LNCaP clone FGC (cell line): ENCODE measurements at places on chromosomes 1 and 21.

DNA sequence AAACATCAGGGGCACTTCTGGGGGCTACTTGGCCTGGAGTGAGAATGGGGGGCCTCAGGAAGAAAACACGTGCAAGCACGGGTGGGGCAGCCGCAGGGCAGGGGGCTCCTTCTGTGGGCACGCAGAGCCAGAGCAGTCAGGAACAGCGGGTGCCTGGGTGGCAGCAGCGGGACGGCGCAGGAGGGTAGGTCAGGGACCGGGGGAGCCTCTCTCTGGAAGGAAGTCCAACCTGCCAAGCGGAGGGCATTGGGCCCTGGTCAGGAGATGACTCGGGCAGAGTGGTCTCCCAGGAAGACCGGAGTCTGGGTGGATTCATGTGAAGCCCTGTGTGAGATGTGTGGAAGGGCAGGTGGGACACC lies 27.1 kb downstream of the CTNNBIP1 start:
- DNase-seq, result no peak

GRCh38 chr1:241007668-241008067 lies 349.3 kb downstream of the RGS7 start:
- DNase-seq, result no peak

DNA sequence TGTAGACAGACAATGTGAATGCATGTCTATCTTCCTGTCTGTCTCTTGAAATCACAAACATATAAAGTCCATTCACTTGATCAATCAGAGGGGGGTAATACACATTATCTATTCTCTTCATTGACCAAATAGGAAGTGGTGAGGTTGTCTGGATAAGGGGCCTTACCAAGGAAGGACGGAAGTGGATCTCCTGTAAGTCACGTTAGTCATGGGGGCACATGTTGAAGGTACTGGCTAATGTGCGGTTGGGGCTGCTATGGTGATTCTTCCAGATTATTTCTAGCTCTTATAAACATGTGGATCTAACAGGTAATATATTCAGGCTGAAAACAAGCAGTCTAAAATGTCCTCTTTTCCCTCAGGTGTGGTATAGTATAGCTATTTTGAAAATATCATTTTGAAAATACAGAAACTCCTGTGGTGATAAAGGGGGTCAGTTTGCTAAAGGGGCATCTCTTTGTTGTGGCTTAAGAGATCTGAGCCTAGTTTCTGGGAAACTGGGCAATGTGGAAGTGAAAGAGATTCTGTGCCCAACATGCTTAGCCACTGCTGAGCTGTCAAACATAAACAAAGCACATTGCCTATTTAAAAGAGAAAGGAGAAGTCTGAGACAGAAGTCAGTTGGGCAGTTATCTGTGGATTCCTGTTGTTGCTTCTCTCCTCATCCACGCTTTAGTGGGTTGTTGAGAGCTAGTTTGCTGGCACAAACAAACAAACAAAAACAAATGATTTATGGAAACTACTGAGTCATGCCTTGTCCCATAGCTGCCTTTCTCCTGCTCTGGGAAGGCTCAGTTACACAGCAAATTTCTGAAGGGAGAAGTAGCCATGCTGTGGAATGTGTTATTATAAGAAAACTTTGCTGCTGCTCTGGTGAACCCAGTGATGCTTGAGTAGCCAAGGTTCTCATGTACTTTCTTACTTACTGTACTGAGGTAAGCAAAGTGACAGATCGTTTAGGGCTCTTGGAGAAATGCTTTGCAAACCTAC lies 166.9 kb downstream of the HLX start:
- no peak for DNase-seq

GRCh38 chr1:227547310-227548118 lies 15.8 kb upstream of the ZNF678 start:
- DNase-seq, result no peak

GRCh38 chr1:151024540-151025146 lies 11.7 kb upstream of the BNIPL start:
- DNase-seq, result no peak

GRCh38 chr1:226466296-226466695 lies 58.4 kb upstream of the PARP1 start:
- no peak for DNase-seq

DNA sequence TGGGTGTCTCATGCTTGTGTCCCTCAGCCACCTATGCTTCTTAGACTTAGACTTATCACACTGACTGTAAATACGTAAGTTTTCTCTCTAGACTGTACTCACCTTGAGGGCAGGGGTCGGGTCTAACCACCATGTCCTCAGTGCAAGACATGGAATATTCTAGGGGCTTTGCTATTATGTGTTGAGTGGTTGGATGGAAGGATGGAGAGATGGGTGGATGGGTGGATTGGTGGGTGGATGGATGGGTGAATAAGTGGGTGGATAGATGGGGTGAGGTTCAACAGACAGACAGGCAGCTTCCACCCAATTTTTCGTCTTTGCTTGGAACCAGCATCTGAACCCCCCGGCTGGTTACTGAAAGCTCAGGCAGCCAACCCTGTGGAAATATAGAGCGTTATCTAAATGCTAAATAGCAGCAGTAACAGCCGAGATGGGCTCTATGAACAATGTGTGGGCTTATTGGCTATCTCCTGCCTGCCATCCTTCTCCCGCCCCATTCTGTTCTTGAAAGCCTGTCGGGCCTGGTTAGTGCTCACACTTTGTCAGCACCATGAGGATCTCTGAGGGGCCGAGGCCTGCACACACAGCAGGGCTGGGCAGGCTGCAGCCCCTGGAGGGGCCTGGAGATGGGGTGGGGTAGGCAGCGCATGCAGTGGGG lies 130.7 kb downstream of the ACTL8 start:
- DNase-seq, result no peak

DNA sequence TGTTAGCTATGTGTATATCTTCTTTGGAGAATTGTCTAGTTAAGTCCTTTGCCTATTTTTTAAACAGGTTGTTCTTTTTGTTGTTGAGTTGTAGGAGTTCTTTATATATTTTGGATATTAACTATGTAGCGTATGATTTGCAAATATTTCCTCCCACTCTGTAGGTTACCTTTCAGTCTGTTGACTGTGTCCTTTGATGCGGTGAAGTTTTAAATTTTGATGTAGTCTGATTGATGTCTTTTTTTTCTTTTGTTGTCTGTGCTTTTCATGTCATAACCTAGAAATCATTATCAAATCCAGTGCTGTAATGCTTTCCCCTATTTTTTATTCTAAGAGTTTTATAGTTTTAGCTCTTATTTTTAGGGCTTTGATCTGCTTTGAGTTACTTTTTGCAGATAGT lies 8.7 kb upstream of the KISS1 start:
- no peak for DNase-seq

DNA sequence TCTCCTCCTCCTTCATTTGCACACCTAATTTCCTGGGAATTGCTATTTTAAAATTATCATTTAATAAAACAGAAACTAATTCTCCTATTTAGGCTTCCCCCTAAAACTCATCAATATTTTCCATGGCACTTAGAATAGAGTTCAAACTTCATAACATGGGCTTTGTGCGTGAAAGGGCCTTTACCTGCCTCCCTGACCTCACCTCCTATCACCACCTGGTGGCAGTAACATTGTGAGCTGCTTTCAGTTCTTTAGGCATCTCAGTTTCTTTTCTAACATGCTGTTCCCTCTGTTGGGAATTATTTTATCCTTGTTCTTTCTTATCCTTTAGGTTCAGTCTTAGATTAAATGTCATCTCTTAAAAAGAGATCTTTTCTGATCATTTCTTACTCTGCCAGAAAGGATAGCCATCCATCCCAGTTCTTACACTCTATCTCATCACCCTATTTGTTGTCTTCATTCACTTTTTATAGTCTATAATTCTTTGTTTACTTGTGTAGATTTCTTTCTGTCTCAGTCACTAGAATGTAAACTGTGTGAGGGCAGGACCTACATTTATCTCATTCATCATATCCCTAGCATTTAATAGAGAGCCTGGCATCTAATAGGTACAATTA lies 133.8 kb upstream of the KIAA1614 start:
- no peak for DNase-seq

- DNase-seq, result peak; percentile 21
These were observed 176.7 kb downstream of the OLFM3 start for GRCh38 chr1:101820071-101820470.

DNA sequence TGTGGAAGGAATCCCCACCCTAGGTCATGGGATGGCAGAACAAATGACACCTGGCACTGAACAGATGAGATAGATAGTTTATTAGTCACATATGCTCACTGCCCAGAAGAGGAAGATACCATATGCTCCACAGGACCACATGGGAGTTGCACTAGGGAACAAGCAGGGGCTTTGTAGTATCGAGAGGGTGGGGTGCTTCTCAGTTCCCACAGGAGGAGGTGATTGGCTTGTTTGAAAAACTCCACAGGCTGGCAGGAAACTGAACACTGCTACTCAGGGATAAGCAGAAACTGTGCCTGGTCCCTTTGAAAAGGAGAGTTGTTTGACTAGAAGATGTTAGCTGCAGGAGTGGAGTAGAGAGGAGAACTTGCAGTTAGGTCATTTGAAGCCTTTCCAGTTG lies 31.9 kb upstream of the RXRG start:
- no peak for DNase-seq

- no peak for DNase-seq
These were observed 167.3 kb downstream of the PBX1 start for GRCh38 chr1:164726235-164726634.

DNA sequence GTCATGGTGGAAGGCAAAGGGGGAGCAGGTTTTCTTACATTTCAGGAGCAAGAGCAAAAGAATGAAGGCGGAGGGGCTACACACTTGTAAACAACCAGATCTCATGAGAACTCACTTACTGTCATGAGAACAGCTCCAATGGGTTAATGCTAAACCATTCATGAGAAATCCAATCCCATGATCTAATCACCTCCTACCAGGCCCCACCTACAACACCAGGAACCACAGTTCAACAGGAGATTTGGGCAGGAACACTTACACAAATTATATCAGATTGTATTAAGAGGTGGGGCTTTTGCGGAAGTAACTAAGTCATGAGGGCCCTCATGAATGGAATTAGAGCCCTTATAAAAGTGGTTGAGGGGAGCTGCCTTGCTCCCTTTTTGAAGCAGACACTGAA lies 48.9 kb upstream of the SAMSN1 start:
- DNase-seq, result no peak

DNA sequence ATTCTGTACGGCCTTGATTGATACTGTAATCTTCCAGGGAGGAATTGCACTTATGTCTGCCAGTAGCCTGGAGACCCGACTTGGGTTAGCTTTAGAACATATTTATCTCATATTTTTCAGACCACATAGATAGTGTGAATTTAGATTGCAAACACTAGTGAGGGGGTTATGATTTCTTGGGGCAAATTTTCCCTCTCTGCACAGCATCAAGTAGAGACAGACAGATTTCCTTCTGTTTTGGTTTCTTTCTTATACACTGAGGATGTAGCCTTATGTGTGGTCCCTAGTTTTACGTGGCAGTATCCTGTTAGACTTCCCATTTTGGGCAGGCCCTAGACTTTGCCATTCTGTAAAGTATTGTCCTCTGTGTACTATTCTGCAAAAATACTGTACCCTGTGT lies 29.0 kb downstream of the SOAT1 start:
- no peak for DNase-seq

- no peak for DNase-seq
These were observed 40.4 kb downstream of the KIAA0040 start for GRCh38 chr1:175152006-175152652.

GRCh38 chr21:27776925-27777553 lies 810.2 kb upstream of the ADAMTS5 start:
- DNase-seq, result no peak

DNA sequence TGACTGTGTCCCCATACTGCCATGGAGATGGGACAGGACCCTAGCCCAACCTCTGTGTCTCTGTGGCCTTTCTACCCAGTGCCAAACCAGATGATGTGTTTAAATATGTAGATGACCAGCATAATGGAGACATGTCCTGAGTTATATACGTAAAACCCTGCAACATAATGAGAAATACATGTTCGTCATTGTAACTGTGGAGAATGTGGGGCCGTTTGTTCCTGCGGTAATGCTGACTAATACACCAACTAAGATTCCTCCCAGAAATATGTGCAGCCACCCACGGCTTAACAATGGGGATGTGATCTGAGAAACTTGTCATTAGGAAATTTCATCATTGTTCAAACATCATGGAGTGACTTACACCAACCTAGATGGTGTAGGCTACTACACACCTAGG lies 71.7 kb upstream of the SIM2 start:
- no peak for DNase-seq

DNA sequence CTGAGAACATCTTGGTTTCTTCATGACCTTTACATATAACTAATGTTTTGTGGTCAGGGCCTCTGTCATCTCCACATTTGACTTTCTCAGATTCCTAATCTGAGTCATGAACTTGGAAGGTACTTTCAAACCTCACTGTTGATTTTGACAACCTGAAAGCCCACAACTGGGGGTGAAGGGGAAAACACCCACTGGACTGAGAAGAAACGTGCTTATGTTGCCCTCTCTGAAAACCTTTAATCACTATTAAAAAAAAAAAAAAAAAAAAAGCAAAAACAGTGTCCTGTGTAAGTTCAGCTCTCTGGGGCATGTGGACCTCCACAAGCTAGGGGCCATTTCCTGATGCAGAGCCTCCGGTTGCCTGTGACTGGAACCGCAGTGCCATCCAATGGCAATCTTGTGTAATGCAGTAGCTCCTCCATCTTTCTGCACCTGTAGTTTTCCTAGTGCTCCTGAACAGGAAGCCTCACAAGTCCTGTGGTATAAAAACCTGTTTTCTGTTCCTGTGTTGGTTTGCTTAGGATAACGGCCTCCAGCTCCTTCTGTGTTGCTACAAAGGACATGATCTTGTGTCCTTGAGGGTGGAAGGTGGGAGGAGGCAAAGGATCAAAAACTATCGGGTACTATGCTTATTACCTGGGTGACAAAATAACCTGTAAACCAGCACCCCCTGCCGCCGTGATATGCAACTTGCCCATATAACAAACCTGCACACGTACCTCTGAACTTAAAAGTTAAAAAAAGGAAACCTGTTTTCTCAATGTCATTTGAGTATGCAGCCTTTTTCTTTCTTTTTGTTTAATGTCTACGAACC lies 124.5 kb downstream of the ZNF648 start:
- peak; percentile 52 for DNase-seq

- DNase-seq, result no peak
These were observed 22.0 kb downstream of the KIAA0319L start for GRCh38 chr1:35535243-35535642.

DNA sequence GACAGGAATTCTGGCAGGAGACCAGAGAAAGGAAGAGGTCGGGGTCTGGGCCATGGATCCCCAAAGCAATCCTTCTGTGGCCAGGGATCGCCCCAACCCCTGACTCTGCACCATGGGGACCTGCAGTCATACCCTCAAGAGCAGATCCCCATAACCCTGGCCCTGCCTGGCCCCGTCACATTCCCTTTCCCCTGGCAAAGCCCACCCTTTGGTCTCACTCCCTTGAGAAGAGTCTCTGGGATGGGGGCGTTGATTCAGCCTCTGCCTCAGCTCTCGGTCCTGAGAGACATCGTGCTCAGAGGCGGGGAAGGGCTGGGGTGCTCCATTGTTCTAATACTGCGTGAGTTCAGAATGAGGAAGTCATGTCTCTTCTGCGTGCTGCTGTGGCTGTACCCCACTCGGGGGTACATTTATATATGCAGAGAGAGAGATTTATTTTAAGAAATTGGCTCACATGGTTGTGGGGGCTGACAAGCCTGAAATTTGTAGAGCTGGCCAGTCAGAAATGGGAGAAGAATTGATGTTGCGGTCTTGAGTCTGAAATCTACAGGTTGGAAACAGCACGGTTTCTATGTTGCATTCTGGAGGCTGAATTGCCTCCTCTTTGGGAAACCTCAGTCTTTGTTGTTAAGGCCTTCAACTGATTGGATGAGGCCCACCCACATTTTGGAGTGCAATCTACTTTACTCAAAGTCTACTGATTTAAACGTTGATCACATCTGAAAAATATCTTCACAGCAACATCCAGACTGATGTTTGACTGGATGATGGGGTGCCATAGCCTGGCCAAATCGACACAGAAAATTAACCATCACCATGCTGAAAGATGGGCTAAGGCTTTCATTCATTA lies 4.2 kb upstream of the PADI2 start:
- DNase-seq, result no peak
